ENCODE measurements at places on chromosomes 5 and 9.

DNA sequence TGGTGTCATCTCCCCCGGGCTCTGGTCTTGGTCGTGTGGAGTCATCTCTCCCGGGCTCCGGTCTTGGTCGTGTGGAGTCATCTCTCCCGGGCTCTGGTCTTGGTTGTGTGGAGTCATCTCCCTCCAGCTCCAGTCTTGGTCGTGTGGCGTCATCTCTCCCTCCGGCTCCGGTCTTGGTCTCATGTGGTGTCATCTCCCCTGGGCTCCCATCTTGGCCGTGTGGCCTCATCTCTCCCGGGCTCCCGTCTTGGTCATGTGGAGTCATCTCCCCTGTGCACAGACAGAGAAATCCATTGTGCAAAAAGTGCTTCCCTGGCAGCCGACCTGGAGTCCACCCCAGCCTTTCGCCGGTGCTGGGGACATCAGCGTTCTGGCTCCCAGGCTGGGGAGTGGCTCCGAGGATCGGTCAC, 91.1 kb upstream of the CACNA1B start:
- DNase-seq, result no peak

- no peak for DNase-seq
These were observed 10.4 kb downstream of the TAF11L12 start for GRCh38 chr5:17620627-17621026.

DNA sequence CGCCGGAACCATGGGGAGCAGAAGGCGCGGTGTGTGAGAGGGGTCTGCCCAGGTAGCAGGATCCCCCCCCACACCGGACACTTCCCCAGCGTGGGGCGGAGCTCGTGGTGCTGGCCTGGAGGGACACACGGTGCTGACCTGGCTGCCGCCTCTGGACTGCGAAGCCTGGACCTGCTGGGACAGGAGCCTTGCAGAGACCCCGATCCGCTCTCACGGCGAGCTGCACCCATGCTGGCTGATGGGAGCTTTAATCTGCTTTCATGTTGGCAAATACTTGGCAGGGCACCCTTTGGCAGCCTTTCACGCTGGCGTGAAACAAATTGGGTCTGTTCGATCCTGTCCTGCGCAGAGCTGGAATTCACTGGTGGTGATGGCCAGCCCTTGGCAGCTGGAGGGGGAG, 7.4 kb downstream of the NKD2 start:
- no peak for DNase-seq

DNA sequence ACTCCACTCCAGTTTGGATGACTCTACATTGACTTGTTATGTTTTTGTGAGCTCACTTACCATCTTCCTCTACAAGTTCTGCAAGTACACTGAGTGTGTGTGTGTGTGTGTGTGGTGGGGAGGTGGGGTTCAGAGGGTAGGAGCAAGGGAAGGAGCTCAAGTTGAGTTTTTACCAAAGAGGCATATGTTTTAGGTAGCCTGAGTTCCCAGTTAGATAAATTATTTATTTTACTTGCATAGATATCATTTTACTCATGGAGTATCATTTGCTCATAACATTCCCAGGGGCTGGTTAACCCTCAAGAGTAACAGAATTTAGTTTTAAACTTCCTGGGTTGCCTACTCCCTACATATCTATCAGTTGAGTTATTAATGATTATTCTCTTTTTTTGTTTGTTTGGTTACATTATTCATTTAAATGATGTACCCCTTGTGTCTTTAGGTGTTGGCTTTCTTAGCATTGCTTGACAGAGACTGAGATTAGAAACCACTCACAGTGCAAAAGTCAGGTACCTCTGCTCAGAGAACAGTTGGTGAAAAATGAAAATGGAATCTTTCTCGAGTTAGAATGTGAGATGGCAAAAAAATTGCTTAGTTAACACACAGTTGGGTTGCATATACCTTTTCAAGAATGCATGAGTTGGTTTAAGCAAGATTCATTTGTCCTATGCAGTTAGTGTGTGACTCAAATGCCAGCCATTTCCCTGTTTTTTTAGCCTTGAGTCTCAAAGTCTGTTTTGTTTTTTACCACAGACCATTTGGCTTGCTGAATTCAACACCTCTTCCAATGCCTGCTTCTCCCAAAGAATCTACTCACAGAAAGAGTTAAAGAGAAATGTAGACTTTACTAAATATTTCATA, 29.2 kb downstream of the TNFSF8 start:
- no peak for DNase-seq

DNA sequence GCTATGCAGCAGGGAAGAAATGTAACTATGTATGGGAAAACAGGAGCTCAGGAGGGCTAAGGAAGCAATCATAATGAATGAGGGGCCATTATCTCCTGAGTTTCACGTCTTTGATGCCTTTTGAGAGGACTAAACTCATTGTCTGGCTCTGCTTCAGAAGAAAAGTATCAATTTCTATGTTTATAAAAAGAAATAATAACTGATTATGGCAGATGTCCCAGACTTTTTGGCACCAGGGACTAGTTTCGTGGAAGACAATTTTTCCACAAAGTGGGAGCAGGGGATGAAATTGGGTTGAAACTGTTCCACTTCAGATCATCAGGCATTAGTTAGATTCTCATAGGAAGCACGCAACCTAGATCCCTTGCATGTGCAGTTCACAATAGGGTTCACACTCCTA, 8.7 kb upstream of the IL7R start:
- DNase-seq, result no peak

DNA sequence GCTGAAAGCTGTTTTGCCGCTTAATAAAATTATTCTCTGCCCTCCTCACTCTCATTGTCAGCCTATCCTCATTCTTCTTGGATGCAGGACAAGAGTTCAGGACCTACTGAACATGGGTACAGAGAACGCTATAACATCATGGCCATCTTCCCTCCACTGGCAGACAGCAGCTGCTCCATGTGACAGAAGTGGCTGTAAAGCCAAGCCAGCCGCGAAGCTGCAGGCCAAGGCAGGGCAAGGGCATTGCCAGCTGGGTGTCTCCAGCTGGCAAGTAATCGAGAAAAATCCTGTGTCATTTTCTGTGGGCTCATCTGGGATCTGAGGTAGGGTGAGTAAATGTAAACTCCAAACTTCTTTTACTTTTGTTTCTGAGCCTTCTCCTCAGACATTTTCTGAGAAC, 84.8 kb downstream of the SLC25A46 start:
- no peak for DNase-seq

- no peak for DNase-seq
These were observed 103.1 kb upstream of the PRLR start for GRCh38 chr5:35333366-35333765.

DNA sequence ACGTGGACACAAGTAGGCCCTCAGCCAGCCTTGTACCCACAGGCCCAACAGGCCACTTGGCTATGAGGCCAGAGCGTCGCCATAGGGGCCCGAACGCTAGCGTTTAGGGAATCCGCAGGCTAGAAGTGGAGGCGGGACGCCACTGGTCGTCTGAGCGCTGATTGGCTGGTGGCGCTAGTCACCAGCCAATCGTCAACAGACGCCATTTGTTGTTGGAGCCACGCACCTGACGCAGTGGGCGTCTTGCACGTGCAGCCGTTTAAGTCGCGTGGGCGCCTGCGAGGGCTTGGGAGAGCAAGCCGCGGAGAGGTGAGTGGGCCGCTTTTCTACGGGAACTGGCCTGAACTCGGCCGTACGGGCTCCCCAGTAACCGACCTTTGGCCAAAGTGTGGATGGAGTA, at the start of gene DDX4:
DDX4 (plus strand) TSS at position 269 of the 400 bp plus-strand sequence. CDS start 903 bp downstream, outside the sequence.
- DNase-seq, result no peak

- DNase-seq, result no peak
These were observed 7.7 kb downstream of the CA9 start for GRCh38 chr9:35681341-35682002.

GRCh38 chr9:89468281-89468960, 29.5 kb downstream of the SEMA4D start:
- no peak for DNase-seq

GRCh38 chr5:4640795-4641194, 499.3 kb upstream of the ADAMTS16 start:
- DNase-seq, result no peak

DNA sequence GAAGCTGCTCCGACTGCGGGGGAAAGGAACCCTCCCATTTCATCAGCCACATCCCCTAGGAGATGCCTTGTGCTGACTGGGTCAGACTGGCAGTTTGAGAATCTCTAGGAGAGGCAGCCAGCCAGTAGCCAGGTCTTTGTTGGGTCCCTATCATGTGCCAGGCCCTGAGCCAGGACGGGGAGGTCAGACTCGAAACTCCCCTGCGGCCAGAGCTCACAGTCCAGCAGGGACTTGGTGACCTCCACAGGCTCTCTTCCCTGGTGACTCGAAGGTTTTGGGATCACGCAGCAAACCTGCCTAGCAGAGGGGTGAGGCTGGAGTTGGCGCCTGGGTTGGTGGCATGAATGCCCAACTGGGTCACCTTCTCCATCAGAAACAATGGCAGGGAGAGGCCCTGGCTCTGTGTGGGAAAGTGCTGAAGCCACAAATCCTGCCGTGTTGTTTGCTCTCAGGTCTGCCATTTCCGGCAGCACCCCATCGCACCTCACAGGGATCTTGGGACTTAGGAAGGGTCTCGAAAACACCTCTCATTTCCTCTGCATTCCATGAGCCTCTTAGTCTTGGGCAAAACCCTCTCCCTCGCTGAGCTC, 14.4 kb upstream of the ORM1 start:
- DNase-seq, result no peak

- DNase-seq, result no peak
These were observed 31.1 kb downstream of the C5orf22 start for GRCh38 chr5:31563216-31563615.

- no peak for DNase-seq
These were observed 928 bp downstream of the MCTP1 start for GRCh38 chr5:95283761-95284571.

DNA sequence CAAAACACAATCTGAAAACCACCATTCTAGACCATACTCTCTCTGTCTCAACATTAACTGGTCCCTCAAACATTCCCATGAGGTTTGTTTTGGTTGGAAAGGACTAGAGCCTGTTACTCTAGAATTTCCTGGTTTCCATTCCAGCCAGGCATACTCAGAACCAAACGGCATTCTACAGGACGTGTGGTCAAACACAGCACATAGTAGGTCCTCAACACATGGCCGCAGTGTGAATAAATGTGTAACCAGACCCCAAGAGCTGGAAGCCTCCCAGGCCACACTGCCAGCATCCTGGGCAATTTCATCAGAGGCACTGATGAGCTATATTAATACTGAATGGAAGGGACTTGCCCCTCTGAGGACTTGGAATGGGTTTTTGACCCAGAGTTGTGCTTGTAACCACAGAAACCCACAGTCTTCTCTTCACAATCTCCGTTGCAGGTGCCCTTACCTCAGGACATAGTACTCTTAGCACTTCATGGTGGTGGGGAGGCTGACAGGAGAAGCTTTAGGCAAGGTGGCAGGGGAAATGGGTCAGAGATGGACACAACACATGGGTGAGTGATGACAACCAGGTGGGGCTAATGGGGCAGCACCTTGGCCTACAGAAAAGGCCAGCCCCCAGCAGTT, 66.0 kb downstream of the ZNF366 start:
- no peak for DNase-seq

- DNase-seq, result no peak
These were observed 11.7 kb upstream of the IRF1 start for GRCh38 chr5:132501961-132502931.

- no peak for DNase-seq
These were observed 33.4 kb downstream of the STARD4 start for GRCh38 chr5:111478898-111479297.

DNA sequence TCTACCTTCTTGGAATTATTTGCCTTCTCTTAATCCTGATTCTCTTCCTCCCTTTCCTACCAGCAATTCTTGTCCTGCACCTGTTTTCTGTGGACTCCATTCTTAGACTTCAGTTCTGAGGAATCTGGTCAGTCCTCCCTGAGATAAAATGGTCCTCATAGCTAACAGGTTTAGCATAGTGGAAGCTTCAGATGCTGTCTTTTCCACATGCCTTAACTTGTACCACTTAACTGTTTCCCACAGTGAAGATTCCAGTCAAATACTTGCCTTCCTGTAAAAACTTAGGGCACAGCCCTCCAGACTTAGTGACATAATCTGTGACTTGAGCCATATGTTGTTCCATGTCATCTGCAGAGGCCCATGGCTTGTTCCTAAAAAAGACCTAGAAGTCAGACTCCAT, 261.3 kb downstream of the CWC27 start:
- DNase-seq, result no peak

DNA sequence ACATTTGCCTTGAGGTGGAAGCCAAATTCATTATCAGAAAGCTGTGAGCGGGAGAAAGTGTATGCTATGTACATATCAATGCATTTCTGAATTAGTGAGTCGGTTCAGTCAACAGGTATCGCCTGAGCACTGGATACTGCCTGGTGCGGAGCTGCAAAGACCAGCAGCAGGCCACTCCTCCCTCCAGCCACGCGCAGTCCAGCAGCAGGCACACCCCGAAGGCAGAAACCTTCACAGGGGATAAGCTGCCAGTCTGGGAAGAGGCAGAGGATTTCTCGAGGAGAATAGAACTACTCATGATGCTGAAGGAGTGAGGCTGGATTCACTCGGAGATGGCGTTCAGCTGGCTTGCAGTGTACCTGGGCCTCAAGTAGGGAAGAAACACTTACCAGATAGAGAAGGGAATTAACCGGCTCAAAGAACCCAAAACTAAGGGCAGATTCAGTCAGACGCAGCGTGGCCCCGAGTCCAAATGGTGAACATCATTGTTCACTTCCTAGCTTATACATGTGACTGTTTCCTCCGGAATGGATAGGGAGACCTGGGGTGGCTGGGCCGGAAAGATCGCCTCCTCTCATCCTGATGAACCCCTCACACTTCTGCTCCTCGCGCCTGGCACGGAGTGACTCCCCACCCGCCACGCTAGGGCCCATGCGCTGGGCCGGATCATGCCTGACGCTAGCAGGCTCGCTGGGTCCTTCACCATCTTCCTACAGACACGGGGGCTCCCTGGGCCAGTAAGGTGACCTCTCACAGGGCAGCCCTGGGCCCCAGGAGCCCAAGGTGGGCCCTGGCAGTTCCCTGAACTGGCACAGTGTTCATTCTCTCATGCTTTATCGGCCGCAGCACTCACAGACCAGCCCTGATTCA, 78.1 kb upstream of the SPATA31C2 start:
- no peak for DNase-seq

DNA sequence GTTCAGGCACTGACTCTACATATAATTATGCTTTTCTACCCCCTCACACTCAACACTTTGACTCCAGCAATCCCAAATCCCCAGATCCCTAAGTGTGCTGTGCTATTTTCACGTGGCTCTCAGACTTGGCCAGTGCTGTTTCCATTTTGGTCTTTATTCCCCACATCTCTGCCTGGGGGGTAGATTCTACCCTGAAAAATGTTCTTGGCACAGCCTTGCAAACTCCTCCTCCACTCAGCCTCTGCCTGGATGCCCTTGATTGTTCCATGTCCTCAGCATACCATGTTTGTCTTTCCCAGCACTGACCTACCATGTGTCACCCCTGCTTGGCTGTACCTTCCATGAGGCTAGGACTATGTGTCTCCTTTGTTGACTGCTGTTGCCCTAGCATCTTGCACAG, 43.0 kb downstream of the FXN start:
- no peak for DNase-seq

All from CD4-positive, alpha-beta T cell treated with Interleukin-6 at 100 ng/mL for 8 hours (primary cell).